Fibroblast of the conjunctiva (primary cell): ENCODE measurements at places on chromosomes 7 and 10.

DNA sequence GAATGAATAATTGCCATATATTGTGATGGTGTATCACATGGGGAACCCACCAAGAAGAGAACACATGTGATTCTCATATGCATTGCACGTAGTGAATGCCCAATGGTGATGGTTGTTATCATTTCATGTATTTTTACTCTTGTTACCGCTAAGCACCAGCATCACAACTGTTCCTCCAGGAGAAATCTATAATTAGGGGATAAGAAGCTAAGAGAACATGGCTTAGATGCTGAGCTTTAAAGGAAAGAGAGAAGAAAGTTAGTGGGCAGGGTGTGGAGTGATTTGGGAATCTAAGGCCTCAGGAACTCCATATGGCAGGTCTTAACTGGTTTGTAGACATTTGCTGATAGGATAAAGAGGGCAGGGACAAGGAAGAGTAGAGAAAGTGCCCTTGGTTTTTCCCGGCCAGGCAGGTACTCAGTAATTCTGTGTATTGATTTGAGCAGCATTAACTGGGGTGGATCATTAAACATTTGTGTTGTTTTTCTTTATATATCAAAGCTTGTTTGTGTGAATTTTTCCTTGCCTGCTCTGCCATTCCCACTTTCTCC is 145.9 kb downstream of the LRRC4 start:
- DNase-seq: no peak

GRCh38 chr7:140570120-140570519 is 70.5 kb downstream of the DENND2A start:
- DNase-seq: no peak

GRCh38 chr10:79563426-79563825 is 3.2 kb upstream of the SFTPA2 start:
- DNase-seq: no peak

DNA sequence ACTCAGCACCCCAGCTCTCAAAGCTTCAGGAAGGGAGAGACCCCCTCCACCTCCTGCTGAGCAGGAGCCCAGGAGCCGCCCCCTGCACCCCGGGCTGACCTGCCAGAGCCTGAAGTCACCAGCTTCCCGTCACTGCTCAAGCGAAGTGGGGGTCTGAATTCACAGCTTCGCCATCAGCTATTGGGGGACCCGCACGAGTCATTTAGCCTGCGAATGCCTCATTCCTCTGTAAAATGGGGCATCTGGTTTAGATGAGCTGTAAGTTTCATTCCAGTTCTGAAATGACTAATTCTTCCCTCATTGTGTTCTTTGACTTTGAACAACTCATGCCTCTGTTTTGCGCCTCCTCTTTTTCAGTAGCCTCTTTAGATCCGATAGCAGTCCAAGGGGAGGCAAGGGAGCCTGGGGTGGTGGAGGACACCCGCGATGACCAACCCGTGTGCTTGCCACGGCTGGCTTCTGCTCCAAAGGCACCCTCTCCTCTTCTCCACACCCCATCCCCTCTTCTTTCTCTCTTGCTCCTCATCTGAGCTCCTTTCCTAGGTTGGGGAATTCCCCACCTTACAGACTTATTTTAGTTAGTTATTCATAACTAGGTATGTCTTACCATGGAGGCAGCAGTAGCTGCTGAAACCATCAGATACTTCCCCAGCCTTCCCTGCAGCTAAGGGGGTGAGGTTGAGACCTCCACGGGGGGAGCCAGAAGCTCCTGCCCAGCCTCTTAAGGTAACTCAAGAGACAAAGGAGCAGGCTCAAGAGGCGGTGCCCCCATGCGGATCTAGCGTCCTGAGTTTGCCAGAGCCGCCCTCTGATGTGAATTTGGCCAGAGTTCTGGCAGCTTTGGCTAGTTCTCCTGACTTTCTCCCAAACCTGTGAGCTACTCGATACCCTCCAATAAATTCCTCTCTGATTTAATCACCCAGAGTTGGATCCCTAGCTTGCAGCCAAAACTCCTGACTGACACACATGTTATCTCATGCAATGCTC is 47.7 kb downstream of the RBM17 start:
- peak; percentile 43 for DNase-seq

DNA sequence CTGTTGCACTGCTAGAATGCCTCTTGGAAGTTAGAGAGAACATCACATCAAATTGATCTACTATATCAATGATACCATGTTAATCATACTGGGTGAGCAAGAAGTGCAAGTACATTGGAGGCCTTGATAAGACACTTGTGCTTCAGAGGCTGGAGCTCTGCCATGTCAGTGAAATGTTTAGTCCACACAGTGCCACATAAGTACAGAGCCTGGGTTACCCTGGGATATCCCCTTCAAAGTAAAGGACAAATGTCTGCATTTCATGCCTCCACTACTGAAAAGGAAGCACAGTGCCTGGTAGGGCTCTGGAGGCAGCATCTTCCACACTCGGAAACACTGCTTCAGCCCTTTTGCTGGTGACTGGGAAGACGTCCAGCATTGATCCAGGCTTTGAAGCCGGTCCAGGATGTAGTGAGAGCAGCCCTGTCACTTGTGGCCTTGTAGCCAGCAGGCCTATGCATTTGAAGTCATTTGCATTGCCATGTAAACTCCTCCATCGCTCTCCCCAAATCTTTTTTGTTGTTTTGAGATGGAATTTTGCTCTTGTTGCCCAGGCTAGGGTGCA is 15.7 kb upstream of the STN1 start:
- no peak for DNase-seq

- DNase-seq: no peak
These were observed 59.8 kb upstream of the SMNDC1 start for GRCh38 chr10:110364531-110364937.

DNA sequence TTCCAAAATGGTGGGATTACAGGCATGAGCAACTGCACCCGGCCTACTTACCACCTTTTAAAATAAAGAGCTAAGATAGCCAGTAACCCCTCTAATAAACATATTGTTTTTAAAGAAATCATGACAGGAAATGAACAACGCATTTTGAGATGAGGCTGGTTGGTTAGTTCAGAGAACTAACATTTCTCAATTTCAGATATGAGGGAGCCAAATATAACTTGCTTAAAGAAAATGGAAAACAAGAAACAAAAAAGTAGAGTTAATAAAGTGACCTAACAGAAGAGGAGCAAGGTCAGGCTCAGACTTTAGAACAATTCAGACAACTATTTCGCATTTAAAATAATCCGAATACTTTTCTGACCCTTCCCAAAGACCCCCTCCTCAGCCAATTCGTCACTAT is 254.9 kb upstream of the PHF14 start:
- DNase-seq: no peak

DNA sequence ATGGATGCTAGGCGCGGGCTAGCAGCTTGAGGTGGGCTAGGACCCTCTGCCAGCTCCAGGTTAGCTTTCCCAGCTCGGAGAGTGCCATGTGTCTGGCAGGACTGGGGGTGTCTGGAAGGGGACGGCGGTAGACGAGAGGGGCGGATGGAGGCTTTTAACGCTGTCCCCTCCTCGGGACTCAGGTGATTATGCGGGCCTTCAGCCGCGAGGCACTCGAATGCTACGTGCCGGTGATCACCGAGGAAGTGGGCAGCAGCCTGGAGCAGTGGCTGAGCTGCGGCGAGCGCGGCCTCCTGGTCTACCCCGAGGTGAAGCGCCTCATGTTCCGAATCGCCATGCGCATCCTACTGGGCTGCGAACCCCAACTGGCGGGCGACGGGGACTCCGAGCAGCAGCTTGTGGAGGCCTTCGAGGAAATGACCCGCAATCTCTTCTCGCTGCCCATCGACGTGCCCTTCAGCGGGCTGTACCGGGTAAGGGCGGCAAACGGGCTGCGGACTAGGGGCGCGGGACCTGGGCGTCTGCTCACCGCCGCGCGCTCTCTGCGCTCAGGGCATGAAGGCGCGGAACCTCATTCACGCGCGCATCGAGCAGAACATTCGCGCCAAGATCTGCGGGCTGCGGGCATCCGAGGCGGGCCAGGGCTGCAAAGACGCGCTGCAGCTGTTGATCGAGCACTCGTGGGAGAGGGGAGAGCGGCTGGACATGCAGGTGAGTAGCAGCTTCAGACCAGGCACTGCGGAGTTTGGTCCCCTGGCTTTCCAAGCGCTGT is 1.1 kb downstream of the CYP26A1 start:
- no peak for DNase-seq

DNA sequence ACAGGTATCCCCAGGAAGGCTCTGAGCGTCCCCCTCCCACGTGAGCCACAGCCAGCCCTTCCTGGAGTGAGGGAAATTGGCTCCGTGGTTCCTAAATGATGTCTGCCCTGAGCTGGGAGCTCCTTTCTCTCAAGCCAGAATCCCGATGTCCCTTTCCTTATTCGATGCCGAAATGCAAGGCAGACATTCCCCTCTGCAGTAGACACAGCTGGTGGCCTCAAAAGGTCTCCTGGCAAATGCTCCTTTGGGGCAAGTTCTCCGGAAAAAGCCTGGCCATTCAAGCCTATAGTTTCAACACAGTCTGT is 98.9 kb downstream of the HIP1 start:
- no peak for DNase-seq

- DNase-seq: no peak
These were observed 28.2 kb downstream of the AP5Z1 start for GRCh38 chr7:4803397-4804241.

DNA sequence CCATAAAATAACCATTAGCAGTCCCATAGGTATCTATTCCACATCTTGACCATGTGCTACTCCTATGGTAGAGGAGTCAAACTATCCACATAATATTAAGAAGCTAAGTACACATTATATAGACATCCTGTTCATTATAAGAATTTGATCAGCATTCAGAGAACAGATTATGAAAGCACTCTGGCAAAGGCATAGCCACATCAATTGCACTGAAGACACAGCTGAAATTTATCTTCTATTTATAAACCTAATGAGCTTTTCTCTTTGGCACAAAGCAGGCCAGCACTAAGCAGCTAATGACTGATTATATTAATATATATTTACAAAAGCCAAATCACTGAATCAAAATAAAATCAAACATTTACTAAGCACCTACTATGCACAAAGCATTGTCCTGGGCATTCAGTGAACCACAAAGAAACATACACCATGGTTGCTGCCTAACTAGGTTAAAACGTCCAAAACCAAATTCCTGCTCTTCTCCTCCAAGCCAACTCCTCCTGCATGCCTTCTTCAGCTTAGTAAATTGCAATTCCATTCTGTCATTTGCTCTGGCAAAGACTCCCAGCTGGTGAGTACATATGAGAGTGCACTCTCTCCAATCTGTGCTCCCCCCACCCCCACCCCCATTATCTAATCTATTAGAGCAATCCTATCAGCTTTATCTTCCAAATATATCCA is 122.6 kb upstream of the ASAH2 start:
- no peak for DNase-seq

GRCh38 chr7:128928159-128928813 is 9.4 kb upstream of the IRF5 start:
- no peak for DNase-seq

DNA sequence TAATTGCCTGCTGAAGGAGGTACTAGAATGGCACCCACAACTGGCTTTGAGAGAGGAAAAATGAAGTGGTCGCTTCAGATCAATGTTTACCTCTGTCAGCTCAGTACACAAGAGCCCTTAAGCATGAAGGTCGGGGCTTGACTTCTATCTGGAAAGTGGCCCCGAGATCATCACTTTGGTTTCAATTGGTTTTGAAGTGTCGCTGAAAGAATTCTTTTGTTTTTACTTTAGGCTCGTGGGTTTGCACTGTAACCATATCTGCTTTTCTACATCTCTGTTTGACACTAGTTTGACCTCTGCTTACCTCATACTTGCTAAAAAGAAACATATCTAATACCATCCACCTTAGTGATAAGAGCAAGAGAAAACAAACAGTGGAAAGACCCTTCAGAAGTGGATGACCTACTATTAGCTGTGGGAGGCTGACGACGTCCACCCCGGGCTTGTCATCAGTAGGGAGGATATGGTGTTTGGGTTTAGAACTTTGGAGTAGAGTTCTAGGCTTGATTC is 361.8 kb downstream of the GATA3 start:
- no peak for DNase-seq

GRCh38 chr10:96188916-96189315 is 58.8 kb downstream of the ZNF518A start:
- no peak for DNase-seq

GRCh38 chr10:130064783-130065182 is 45.8 kb downstream of the C10orf143 start:
- DNase-seq: no peak

DNA sequence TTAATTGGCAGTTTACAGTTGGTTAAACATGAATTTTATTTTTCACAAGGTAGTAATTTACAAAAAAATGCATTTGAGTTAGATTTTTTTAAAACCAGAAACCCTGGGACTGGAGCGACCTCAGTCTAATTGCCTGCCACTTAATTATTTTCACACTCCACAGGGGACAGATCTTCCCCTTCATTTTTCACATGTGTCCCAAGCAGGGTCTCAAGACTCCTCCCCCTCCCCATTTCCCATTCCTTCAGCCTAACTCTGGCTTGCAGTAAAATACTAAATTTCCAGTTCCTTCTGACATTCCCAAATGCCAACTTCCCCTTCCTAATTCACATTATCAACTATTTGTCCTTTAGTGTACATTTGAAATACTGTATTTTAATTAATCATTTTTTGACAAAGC is 948 bp downstream of the ZNF138 start:
- no peak for DNase-seq

DNA sequence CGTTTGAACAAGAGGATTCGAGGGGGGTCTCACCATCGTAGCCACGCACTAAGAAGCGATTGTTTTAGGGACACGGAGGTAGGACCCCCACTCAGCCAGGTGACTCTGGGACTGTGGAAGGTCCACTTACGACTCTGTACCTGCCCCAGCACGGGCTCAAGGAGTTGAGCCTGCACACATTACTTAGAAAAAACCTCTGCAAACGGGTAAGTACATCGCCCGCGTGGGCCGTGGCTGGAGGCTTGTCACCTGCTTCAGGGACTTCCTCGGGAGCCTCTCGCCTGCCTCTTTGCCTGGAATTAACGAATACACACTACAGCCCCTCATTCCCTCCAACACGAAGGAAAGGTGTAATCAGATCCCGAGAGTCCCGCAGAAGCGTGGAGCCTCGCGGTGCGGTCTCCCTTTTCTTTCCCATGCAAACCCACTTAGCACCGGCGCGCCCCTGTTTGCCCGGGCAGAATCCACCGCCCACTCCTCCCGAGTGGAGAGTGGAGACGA is 826 bp downstream of the PODXL start:
- no peak for DNase-seq

DNA sequence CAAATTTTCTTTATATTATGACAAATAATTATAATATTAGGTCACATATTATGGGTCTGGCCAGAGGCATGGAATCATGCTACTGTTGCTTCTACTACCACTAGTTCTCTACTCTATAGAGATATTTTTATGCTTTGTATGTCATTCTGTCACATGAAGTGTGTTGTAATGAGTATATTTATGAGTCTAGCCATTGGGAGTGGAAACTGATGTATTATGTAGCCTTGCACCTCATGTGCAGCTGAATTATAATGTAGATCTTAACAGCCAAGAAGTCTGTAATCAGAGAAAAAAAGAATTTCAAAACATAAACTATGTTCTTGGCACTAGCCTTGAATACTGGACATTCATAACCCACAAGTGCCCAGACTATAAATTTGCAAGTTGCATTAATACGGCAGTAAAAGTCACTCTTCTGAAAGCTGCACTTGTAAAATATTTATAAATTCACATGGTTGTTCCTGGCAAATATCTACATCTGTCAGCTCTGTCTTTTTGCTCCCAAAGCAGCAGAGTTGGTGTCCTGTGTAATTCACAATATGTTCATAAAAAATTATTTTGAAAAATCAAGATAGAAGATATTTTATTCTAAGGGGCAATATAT is 48.6 kb upstream of the SKAP2 start:
- no peak for DNase-seq
